ENCODE measurements at places on chromosomes 6 and 20.

DNA sequence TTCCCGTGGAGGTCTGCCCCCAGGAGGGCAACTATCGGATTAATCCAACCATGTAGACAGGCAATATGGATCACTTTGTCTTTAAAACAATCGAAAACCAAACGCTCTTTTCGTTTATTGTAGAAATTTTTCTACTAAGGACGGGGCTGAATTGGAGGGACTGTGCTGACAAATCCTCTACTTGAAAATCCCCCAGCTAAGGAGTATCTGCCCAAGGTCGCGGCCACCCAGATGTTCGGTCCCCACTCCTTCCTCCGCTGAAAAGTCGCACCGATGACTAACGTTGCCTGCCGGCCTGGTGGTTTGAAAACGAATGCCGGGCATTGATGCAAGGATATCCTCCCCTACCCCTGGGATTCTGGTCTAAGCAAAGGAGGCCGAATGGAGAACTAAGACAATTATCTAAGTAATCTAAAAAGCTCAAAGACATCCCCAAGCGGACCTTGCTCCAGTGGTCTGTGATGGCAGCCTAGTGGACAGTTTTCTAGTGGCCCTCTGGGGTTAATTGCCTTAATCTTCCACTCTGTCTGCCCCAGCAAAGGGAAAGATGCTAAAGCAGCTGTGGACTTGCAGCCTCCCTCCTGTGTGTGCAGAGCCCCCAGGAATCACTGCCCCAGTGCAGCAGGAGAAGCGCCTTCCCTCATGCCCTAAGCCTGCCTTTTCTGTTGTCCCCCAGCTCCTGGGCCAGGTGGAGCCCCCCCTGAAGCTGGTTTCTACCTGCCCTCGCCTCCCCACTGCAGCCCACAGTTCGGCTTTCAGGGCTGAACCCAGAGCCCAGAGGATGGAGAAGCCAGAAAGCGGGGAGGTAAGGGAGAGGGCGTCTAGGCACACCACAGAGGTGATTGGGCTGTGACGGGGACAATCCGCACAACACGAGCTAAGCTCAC, 3.6 kb upstream of the FOXC1 start:
- no peak for DNase-seq

DNA sequence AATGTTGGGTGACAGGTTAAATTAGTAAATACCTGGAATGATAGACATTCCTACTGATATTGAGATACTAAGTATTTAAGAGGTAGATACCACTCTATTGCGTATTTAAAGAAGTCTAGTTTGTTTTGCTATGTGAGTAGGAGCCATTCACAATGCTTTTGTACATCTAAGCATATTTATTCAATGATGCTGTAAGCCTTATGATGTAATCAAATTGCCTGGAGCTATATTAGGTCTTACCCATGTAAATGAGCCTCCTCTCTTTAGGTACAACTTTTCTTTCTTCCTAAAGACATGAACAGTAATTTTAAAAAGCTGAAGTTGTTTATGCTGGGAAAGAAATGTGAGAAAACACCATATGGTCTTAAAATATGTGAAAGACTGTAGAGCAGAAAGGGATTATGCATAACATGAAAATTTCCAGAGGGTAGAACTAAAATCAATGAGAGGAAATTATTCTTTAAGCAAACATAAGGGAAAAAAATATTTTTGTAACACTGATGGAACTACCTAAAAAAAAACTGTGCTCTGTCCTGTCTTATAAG, 526.7 kb downstream of the EPHA7 start:
- no peak for DNase-seq

DNA sequence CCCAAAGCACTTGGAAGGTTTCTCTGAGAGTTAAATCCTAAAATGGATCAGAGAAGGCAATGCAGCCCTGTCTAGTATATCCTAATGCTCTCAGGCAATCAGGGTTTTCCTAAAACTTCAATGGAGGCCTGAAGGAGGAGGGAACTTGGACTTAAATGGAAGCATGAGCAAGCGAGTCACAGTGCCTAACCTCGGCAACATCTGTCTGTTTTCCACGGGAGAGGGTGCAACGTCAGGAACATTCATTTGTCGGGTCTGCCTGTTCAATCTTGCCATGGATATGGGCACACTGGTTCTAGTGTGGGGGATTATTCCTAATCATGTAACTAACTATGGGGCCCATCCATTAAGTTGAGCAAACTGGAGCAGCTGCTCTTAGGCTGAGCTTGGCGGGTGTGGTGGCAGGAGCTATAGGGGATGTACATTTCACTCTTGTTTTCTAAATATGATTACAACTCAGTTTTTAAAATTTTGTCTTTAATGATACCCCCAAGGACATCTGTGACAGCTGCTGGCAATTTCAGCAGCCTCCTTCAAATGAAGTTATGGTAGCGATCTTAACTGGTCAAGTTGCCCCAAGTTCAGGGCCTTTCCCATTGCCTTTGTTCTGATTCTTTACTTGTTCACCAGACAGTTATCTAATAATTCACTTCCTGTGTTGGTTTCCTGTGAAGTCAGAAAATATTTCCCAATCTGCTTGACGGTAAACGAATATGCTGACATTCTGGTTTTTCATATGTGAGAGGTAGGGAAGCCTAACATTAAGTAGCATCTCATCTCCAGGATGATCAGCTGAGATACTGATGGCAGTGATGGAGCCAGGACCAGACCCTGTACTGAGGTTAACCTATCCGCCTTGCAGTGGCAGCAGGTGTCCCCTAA, 21.6 kb downstream of the DSE start:
- DNase-seq = peak; percentile 28

DNA sequence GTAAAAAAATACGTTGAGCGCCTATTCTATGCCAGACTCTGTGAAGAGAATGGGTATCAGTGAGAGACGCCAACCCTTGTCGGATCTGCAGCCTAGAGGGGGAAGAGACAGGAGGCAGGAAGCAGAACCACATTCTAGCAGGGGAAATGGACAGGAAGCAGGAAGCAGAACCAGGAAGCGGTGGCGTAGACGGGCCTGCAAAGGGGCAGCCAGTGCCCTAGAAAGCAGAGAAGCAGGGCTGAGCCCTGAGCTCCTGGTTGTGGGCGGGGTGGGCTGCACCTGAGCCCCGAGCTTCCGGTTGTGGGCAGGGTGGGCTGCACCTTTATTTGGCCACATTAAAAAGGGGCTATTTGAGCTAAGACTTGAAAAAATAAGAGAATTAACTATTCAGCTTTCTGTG, 71.9 kb downstream of the FAM120B start:
- no peak for DNase-seq

DNA sequence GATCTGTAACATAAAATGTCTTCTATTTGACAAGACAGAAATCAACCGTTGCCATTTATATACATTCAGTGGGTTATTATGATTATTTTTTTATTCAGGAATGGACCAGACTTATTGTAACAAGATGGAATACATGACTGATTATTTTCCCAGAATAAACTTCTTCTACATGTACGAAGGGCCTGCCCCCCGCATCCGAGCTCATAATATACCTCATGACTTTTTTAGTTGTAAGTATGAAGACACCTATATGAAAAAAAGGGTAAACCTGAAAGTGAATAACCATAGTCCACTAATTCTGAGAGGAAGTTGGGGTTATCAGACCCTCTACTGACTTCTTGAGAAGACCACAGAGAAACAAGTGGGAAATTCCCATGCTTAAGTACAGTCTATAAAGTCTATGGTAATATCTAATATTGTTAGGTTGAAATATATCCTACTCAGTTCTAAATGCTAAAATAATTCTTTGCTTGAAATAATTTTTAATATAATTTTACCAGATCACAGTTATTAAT, 15.9 kb downstream of the OR2A4 start:
- no peak for DNase-seq

GRCh38 chr6:107128175-107128574, 12.9 kb upstream of the BEND3 start:
- no peak for DNase-seq
